ENCODE measurements at places on chromosomes 2 and 18.

GRCh38 chr2:15940661-15941480, 521 bp downstream of the MYCN start:
- no peak for DNase-seq

- no peak for DNase-seq
These were observed 615 bp downstream of the AKAIN1 start for GRCh38 chr18:5196253-5197031.

DNA sequence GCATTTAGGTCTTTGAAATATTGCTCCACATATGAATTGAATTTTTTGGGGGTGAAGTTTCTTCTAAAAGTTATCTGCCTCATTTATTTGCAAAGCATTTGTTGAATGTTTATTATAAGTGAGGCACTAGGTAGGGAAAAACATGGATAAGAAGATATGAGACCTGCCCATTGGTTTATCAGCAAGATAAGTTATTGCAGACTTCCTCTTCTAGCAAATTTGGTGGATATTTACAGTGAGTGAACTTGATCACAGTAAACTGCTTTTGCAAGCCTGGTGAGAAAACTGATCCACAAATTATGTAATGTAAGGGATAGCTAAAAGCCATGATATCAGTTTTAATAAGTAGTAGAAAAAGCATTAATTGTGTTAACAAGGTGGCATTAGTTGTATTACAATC, 364.8 kb downstream of the SOCS6 start:
- DNase-seq, result no peak

DNA sequence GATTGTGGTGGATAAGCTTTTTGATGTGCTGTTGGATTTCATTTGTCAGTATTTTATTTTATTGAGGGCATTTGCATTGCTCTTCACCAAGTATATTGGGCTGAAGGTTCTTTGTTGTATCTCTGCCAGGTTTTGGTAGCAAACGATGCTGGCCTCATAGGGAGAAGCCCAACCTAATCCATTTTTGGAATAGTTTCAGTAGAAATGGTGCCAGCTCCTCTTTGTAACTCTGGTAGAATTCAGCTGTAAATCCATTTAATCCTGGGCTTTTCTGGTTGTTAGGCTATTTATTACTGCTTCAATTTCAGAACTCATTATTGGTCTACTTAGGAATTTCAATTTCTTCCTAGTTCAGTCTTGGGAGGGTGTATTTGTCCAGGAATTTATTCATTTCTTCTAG, 309.8 kb upstream of the SETBP1 start:
- no peak for DNase-seq

DNA sequence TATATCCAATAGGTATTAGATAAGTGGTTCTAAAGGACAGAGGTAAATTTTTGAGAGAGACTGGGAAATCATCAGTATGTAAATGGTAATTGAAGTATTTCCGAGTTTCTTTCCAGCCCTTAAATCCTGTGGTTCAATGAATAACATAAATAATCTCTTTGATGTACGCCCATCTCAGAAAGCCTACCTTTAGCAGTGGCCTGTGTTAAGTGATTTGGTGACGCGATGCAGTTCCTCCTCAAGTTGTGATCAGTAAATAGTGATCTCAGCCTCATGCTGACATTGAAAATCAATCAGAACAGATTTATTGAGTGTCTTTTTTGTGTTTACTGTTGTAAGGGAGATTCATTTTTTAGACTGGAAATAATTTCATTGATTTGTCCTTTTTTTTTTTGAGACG, 137.2 kb upstream of the RASGRP3 start:
- no peak for DNase-seq

- no peak for DNase-seq
These were observed 211.0 kb downstream of the SP3 start for GRCh38 chr2:173754165-173754564.

- no peak for DNase-seq
These were observed 5.8 kb upstream of the FIGLA start for GRCh38 chr2:70796262-70796661.

GRCh38 chr2:239150125-239151011, 250.5 kb downstream of the HDAC4 start:
- DNase-seq, result no peak

DNA sequence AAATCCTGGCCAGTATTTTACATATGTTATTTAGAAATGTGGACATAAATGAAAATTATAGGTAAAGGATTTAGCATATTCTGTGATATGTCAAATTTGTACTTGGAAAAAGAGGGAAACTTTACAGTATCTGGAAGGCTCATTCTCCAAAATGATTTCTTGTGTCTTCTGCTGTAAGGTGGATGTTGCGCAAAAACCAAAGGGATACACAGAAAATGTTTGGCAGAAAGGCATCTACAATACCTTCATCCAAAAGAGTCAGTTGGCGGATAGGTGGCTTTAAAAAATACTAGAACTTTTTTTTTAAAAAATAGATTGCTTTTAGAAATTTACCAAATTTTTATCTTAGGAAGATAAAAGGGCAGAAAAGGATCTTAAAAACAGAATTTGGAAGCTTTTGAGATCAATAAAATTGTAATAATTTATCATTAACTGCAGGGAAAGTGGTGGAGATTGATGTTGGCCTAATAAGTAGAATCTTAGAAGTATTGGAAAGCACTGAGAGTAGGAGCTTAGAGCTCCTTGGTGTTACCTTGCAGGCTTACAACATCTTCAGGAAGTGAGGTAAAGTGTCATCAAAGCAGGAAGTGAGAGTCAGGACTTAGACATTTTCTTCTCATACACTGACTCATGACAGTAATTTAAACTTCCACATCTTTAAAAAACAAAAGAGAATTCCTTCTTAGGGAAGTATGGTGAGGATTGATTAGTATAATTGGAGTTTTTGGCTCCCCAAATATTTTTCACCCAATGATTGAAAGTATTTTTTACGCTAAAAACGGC, 2.1 kb downstream of the NABP1 start:
- DNase-seq, result no peak

DNA sequence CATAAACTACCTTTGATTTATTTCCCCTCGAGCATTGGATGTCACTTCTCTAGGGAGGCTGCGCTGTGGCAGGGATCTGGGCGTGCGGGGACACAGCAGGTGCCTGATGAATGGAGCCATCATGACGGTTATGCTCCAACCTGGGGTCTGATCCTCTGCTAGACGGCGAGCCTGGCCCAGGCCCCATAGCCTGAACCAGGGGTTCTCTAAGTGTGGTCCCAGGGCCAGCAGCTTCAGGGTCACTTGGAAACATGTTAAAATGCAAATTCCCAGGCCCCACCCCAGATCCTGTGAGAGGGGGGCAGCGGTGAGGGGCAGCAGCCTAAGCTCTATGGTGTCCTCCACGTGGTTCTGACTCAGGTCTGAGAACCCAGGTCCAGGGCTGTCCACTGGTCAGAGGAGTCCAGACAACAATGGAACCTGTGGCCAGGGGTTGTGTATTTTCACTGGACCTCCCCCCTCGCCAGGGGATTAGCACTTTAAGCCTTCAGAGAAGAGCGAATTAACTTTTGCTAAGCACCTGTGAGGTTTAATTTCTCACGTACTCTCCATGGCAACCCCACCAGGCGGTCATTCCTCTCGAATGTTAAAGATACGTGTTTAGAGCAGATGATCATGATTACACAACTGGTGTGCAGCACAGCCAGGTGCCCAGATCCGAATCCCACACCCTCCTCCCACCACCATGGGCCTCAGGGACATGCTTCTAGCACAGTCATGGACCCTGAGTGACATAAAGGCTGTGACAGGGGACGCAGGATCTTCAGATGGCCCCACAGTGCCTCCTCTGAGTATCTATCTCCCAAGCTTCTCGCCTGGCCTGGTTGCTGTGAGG, 1.6 kb upstream of the ARHGEF4 start:
- DNase-seq, result no peak

GRCh38 chr2:172693529-172694455, 41.9 kb upstream of the RAPGEF4 start:
- DNase-seq, result no peak

DNA sequence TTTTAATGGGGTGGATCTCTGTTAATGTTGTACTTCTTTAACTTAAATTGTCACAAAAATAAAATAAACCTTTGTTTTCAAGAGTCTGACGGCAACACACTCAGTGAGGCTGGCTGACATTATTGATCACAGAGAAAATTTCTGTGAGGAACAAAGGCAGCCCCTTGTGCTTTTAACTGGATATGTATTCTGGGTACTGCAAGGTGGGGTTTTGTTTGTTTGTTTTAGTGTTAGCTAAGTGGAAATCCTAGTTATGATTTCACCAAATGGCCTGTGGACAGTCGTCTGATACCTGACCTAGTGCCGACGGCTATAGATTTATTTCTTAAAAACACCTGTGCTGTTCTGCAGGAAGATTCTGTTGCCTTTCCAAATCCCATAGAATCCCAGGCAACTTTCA, 1329.5 kb upstream of the ZEB2 start:
- no peak for DNase-seq

- no peak for DNase-seq
These were observed 62.0 kb downstream of the MDH1 start for GRCh38 chr2:63650756-63651155.

- no peak for DNase-seq
These were observed 418.2 kb upstream of the HS6ST1 start for GRCh38 chr2:128736689-128737545.

DNA sequence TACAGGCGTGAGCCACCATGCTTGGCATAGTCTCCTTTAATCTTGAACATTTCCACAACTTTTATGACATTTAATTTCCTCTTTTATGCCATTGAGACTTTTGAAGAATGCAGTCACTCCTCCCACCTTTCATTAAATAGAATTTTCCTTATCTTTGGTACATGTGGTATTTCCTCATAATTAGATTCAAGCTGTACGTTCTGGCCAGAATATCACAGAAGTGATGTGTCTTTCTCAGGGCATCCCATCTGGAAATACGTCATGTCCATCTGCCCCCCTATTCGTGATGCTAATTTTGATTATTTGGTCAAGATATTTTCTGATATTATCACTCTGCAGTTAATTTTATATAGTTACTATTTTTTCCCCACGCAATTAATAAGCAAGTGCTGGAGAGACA, 16.9 kb downstream of the CASP10 start:
- no peak for DNase-seq
